Fibroblast of skin of right biceps (primary cell): ENCODE measurements at places on chromosomes 5 and 9.

- DNase-seq: no peak
Measured at GRCh38 chr5:157214861-157215513, 34.3 kb downstream of the ITK start.

- DNase-seq: no peak
Measured at GRCh38 chr9:35859990-35860339, 10.2 kb downstream of the OR13J1 start.

GRCh38 chr9:13755551-13755950, 476.1 kb upstream of the MPDZ start:
- DNase-seq: no peak

DNA sequence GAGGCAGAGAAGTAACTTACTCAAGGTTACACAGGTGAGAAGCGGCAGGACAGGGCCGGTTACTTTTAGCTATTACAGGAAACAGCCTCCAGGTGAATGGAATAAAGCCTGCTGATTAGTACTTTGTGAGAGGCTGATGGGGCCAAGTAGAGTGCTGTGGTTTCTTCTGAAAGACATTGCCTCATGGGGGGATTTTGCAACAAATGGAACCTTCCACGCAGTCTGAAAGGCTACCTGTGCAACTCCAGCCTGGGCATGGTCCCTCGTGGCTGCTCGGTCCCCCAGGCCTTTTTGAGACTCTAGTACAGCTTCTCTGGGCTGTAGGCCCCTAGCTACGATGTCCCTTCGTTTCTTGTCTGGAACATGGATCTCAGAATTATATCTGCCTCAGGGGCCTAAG, 2.0 kb downstream of the TMEM268 start:
- no peak for DNase-seq

- no peak for DNase-seq
Measured at GRCh38 chr9:133759946-133760345, 21.8 kb upstream of the SARDH start.
